ENCODE measurements at places on chromosomes 16 and 17.

- no peak for DNase-seq
Measured at GRCh38 chr17:43774304-43775250, 4.2 kb downstream of the DUSP3 start.

DNA sequence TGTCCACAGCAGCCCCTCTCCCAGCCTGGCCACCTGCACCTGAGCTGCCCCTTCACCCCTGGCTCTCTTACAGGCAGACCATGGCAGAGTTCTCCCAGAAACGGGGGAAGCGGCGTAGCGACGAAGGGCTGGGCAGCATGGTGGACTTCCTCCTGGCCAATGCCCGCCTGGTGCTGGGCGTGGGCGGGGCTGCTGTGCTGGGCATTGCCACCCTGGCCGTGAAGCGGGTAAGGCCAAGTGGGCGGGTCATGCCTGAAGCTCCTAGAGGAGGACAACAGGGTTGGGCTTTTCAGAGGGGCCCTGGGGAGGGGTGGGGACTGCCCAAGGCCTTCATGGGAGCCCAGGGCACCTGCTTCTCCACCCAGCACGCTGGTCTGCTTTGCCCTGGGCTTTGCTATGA is 2.2 kb downstream of the MIEF2 start:
- DNase-seq, result no peak

DNA sequence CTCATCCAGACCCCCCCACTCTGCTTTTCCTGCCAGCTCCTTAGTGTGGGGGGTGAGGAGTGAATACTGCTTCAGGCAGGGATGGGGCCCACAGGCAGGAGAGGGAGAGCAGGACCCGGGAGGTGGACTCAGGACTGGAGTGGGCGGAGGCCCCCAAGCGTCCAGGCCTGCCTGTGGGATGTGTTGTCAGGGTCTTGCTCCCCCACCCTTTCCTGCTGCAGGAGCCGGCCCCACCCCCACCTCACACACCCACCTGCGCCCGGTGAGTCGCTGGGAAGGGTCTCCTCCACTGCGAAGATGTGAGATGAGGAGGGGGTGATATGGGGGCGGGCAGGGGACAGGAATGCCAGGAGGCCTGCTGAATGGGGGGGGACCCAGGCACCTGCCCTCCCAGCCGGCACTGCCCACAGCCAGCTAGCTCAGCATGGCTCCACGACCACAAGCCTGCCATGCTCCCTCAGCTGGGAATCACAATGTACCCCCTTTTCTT is 1.1 kb downstream of the FAM171A2 start:
- DNase-seq, result no peak

GRCh38 chr16:4694642-4695451 is 1.5 kb downstream of the NUDT16L1 start:
- DNase-seq, result no peak

DNA sequence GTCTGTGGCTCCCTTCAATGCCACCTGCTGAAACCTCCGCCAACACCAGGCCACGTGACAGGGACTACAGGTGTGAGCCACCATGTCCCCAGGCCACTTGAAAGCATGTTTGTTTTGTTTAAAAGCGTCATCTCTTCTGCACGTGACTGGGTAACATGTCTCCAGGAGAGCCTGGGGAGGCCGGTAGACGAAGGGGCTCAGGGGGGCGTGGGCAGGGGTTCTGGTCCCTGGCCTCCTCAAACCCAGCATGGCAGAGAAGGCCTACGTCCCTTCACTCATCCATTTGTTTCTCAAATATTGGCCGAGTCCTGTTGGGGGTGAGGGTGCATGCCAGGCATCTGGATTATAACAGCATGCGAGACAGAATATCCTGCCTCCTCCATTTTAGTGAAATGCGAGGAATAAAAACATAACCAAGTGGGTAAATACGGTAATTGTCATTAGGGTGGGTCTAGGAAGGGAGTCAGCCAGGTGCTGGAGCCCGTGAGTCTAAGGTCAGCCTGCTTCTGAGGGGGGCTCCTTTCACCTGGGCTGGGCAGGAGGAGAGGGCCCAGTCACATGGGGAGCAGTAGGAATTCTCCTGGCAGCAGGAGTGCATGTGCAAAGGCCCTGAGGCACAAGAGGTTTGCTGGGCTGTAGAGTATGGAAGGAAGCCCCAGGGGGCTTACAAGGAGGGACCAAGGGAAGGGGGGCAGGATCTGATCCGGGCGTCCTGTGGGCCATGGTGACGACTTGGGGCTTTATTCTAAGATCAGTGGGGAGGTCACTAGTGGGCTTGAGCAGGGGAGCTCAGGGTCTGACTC is 26.8 kb upstream of the CIBAR2 start:
- no peak for DNase-seq

GRCh38 chr16:71376465-71377157 is 18.1 kb downstream of the CALB2 start:
- DNase-seq, result no peak

GRCh38 chr16:28210979-28211588 is 681 bp downstream of the XPO6 start:
- no peak for DNase-seq

DNA sequence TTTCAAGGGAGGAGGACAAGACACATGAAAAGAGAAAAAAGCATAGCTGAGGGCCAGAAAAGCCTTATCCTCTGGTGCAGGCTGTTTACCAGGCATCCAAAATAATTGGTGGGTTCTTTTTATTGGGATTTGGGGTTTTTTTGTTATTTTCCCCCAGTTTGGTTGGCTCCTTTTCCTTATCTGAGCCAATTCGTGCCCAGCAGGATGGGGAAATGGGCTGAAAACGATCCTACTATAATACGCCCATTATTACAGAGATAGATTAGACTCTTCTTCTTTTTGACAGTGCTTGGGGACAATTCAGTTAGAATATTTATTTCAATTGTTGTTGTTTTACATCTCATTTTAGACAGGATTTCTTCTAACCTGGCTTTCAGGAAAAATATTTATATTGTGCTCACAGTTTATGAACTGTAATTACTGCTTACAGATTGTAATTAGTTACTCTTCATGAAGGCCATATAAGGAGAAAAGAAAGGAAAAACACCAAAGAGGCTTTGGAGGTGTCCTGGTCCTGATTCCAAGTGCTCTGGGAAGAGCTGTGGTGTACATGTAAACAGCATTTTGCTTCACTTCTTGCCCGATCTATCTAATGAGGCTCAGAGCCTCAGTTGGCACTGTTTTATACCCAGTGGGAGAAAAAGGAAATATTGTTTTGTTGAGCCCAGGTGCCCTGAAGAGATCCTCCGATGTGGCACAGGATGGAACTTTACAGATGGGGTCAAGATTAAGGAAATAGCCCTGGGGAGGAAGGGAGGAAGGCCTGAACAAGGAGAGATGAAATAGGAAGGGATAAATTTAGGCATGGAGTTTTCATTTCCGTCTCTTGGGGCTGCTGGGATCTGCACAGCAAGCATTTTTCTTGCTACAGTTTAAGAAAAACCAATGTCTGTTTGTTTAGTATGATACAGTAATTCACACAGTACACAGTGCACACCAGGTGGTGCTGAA is 611 bp upstream of the ANKRD40 start:
- DNase-seq, result no peak

DNA sequence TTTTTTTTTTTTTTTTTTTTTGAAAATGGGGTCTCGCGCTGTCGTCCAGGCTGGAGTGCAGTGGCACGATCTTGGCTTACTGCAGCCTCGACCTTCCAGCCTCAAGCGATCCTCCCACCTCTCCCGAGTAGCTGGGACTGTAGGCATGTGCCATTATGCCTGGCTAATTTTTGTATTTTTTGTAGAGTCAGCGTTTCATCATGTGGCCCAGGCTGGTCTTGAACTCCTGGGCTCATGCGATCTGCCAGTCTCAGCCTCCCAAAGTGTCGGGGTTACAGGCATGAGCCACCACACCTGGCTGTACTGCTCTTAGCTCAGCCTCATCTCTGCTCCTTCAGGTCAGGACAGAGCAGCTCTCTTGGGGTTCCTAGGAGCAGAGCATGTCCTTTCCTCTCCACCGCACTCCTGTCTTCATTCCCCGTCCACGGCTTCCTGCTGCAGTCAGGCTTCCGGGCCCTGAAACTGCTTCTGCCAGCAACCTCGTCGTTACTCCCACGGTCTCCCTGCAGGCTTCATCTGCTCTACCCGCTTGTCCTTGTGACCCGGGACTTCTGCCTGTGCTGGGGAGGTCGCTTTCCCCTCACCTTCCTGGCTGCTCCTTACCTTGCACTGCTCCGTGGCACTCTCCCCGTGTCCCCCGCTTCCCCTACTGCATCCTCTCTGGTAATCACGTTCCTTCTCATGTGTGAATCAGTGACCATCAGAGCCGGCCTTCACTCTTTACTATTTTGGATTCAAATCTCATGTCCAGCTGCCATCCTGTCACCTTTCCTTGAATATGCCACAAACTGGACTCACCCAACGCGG is 38.0 kb downstream of the PRMT7 start:
- no peak for DNase-seq

DNA sequence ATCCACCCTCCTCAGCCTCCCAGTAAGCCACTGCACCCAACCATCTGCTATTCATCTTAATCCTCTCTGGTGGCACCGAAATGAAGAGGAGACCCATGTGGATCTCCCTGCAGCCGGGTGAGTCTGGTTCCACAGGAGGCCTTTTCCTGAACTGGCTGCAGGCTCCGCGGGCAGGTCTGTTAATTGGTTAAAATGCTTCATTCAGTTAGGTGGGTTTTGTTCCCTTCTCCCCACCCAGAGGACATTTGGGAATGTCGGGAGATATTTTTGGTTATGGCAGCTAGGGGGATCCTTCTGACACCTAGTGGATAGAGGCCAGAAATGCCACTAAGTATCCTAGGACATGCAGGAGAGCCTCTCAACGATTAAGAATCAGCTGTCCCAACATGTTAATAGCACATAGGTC is 16.7 kb downstream of the C16orf54 start:
- DNase-seq, result no peak

- no peak for DNase-seq
Measured at GRCh38 chr16:80875616-80876015, 71.2 kb upstream of the CDYL2 start.

- no peak for DNase-seq
Measured at GRCh38 chr16:31875112-31875803, 1.7 kb downstream of the ZNF267 start.

DNA sequence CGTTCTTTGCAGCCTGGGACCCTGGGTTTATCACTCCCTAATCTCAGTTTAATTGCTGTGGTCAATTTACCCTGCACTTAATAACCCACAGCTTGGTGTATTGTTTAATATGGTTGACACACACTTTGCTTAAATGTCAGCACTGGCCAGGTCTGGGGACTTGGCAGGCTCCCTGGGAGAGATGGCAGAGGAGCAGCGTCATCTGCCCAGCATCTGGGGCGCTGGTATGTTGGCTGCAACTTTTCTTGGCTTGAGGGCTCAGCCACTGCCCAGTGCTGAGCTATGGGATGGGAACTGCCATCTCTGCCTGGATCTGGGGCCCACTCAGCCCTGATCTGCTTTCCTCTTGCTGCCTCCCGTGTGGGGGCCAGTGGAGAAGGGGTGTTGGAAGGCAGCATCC is 115.7 kb upstream of the IRX3 start:
- DNase-seq, result no peak

GRCh38 chr17:145671-146541 is 8.5 kb downstream of the SCGB1C2 start:
- no peak for DNase-seq

GRCh38 chr16:67509016-67509415 is 19.6 kb upstream of the RIPOR1 start:
- no peak for DNase-seq

DNA sequence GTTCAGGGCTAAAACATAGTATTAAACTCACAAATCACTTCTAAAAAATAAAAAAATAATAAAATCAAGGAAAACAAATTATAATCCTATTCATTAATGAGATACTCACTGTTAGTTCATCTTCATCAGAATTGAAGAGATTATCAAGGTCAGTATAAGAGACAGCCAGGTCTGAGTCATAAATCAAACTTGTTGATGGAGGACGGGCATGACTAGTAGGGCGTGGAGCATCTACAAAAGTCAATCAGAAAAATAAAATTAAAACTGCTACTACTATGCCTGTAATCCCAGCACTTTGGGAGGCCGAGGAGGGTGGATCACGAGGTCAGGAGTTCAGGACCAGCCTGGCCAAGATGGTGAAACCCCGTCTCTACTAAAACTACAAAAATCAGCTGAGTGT is 59.1 kb upstream of the INTS2 start:
- DNase-seq, result no peak

GRCh38 chr16:28872952-28873351 is 5.3 kb upstream of the ATP2A1 start:
- no peak for DNase-seq

DNA sequence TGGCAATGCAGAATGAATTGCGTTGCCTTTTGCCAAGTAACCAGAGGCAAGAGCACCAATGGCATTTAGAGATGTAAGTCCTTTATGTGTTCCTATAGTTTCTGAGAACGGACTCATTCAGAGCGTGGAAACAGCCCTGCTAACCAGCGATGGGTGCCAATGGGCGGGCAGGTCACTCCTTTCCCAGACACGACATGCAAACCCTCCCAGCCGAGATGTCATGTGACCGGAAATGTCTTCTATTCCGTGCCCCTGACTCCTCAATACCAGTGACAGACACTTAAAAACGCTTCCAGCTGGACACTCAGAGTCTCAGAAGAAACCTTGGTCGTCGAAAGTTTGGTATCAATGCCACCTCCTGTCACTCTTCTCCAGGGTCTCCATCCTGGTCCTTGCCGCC is 3.2 kb downstream of the FBF1 start:
- DNase-seq, result no peak
